ENCODE measurements at places on chromosomes 5 and 9.

DNA sequence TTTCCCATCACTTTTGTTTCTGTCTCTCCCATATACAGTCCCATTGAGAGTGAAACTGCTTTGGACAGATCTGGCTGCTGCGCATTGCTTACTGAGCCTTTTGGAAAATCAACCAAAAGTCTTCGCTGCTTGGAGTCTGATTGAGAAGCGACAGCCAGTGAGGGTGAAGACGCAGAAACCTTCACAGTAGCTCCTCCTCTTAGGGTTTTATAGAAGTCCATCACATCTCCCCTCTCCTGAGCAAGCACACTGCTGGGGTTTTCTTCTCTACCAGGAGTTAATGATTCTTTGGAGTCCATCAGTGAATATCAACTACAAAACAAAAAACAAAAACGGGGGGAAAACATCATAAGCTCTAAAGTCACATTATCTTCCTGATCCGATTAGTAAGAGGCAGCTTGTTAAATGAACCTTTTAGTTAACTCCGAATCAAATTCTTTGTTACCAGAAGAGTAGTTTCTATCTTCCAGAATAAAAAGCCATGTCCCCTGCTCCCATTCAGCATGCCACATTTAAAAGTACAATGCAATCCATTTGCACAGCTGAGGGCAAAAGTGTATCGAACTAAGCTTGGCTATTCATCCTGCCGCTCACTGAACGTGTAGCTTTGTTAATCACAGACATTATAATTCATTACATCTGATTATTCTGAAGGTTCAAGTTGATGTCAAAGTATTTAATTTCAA is 2.8 kb downstream of the NR3C1 start:
- no peak for DNase-seq

- DNase-seq: no peak
Measured at GRCh38 chr9:83068414-83068813, 5.5 kb upstream of the RASEF start.

- DNase-seq: peak; percentile 41
Measured at GRCh38 chr9:100216178-100216787, 117.2 kb downstream of the INVS start.

DNA sequence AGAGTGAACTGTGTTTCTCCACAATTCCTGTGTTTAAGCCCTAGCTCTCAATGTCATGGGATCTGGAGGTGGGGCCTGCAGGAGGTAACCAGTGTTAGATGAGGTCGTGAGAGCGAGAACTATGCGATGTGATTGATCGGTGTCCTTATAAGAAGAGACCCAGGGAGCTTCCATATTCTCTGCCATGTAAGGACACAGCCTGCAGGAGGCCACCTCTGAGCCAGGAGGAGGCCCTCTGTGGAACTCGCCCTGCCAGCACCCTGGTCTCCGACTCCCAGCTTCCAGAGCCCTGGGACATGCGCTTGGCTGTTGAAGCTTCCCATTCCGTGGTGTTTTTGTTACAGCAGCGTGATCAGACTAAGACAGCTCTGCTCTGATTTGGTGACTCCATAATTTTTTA is 255.4 kb downstream of the IRX2 start:
- no peak for DNase-seq

GRCh38 chr5:32193591-32193990 is 19.5 kb upstream of the GOLPH3 start:
- DNase-seq: no peak

GRCh38 chr9:72390907-72391306 is 25.9 kb upstream of the ZFAND5 start:
- DNase-seq: no peak

DNA sequence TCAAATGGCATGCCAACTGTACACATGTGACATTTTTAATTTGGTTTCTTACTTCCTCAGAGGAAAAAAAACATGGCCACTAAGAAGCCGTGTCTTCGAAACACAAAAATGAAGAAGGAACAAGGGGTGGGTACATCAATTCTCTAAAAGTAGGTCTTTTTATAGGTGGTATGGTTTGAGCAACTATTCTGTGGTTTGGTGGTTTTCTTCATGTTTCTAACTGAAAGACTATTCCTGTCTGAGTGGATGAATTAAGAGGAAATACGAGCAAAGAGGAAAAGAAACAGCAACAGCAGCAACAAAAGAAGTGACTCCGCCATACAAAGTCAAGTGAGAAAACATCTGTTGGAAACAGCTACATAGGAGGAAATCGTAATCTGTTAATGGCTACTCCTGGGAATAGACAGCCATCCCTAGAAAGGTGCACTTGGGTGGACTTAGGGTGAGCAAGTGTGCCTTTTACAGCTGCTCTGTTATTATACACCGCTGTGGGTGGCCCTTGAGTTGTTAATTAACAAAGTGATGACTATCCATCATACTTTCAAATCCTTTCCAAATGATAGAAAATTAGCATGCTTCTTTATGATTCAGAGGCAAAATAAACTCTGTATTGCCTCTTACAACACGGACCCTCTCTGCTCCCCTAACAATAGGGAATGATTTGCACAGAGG is 575.8 kb downstream of the TLE1 start:
- no peak for DNase-seq

DNA sequence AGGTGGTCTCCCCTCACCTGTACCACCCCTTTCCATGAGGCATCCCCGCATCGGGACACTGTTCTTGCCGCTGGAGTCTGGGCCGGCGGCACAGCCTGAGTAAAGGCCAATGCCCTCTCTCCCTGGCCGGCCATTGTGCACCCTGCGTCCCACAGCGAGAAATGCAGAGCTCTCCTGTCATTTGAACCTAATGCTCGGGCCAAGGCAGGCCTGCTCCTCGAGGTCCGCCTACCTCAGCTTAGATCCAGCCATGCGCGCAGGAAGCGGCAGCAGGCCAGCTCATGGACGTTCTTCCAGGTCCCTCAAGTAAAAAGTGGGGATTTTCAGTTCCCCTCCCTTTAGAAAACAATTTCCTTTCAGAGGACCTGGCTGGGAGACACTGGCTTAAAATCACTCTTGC is 135.0 kb downstream of the HSD17B3 start:
- DNase-seq: no peak

GRCh38 chr5:132277971-132278853 is 16.0 kb upstream of the SLC22A4 start:
- DNase-seq: no peak

DNA sequence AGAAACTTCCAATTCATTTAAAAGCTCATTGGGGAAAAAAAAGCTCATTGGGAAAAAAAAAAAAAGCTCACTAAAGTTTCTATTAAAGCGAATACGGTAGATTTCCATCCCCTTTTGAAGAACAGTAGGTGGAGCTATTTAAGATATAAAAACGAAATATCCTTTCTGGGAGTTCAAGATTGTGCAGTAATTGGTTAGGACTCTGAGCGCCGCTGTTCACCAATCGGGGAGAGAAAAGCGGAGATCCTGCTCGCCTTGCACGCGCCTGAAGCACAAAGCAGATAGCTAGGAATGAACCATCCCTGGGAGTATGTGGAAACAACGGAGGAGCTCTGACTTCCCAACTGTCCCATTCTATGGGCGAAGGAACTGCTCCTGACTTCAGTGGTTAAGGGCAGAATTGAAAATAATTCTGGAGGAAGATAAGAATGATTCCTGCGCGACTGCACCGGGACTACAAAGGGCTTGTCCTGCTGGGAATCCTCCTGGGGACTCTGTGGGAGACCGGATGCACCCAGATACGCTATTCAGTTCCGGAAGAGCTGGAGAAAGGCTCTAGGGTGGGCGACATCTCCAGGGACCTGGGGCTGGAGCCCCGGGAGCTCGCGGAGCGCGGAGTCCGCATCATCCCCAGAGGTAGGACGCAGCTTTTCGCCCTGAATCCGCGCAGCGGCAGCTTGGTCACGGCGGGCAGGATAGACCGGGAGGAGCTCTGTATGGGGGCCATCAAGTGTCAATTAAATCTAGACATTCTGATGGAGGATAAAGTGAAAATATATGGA is at the start of gene PCDHGA12:
PCDHGA12 (plus strand) TSS at position 176 of the 782 bp plus-strand sequence; CDS start at position 429, 253 bp downstream.
- no peak for DNase-seq

DNA sequence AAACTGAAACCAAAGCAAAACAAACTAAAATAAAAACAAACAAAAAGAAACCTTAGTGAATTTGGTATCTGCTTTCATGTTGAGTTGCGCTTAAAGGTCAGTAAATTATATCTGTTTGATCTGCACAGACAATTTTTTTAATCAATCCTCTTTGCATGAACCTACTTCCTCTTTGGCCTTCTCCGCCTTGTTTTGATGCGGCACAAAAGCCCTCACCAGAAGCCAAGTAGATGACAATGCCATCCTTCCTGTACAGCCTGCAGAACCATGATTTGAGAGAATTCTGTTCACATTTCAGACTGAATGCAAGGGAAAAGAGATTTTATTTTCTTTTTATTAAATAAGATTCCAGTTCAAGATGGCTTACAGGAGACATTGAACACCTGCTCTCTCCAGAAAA is 473.6 kb upstream of the FTMT start:
- no peak for DNase-seq

DNA sequence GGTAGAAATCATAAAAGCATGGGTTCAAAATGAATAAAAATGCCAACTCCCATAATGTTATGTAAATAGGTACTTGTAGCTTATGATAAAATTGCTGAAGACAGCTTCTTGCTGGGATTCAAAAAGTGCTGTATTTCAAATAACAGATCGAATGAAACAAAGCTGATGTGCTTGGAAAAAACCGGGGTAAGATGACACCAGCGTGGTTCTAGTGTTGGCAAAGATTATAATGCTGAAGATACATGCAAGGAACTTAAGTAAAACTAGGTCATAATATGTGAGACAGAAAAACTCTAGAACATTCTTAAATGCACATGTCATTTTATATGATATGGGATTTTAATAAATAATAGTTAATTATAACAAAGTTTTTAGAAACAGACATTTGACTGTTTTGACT is 44.4 kb upstream of the APC start:
- DNase-seq: no peak

GRCh38 chr5:164972973-164973372 is 1467.6 kb downstream of the MAT2B start:
- no peak for DNase-seq

- no peak for DNase-seq
Measured at GRCh38 chr5:137836997-137837396, 30.7 kb upstream of the MYOT start.

DNA sequence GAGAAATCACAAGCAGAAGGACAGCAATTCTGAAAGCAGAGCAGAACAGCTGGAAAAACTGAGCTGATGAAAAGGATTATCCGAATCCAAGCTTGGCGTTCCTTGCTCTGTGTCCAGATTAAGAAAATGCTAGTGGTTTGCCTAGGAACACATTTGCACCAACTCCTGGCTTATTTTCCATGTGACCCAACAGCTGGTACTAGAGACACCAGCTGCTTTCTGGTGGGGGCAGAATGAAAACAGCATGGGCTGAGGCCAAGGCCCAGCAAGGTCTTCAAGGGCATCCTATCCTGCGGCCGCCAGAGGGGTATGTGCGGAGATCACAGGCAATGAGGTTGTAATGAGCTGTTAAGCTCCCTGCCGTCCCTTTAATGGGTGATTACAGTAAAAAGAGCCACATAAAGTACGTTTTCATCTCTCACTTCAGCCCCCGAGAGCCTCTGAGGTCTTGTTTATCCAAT is 131.5 kb downstream of the DOCK8 start:
- no peak for DNase-seq

GRCh38 chr9:127411122-127411521 is 13.1 kb upstream of the ZNF79 start:
- no peak for DNase-seq

GRCh38 chr5:132480546-132480892 is 10.1 kb downstream of the IRF1 start:
- DNase-seq: peak; percentile 26

GRCh38 chr5:81849770-81850367 is 99.0 kb upstream of the SSBP2 start:
- DNase-seq: no peak

GRCh38 chr9:38017149-38017884 is 51.7 kb downstream of the SHB start:
- DNase-seq: no peak

DNA sequence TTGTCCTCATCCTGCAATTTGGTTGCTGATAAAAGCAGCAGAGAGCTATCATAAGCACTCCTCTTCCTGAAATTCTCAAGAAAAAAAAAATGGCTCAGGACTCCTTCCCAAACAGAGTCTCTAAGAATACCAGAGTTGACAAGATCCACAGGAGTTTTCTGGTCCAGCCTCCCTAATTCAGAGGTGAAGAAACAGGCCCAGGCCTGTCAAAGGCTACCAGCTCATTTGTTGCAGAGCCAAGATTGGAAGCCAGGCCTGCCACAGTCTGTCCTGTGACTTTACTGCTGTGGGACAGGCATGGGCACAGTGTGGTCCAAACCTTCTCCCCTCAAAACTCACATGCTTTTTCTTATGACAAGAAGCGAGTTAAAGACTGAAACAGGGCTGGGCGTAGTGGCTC is 41.5 kb downstream of the NIPSNAP3B start:
- DNase-seq: no peak

GRCh38 chr9:2489838-2490314 is 131.7 kb upstream of the VLDLR start:
- DNase-seq: no peak

- DNase-seq: no peak
Measured at GRCh38 chr5:132325691-132326090, 31.5 kb downstream of the SLC22A4 start.

DNA sequence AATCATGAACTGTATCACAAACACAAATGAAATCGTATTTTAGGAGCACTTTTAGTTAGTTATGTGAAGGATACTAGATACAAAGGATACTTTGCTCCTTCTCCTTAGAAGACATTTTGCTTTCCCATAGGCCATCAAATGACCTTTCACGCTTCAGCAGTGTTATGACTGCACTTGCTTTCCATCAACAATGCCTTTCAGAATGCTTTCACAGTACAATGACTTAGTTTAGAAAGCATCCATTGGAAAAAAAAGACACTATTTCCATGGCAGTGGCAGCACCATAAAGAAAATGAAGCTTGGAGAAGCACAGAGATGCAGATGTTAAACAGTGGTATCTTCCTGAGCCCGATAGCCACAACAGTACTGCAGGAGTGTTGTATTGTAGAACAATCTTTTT is 203.9 kb downstream of the PCSK1 start:
- no peak for DNase-seq

DNA sequence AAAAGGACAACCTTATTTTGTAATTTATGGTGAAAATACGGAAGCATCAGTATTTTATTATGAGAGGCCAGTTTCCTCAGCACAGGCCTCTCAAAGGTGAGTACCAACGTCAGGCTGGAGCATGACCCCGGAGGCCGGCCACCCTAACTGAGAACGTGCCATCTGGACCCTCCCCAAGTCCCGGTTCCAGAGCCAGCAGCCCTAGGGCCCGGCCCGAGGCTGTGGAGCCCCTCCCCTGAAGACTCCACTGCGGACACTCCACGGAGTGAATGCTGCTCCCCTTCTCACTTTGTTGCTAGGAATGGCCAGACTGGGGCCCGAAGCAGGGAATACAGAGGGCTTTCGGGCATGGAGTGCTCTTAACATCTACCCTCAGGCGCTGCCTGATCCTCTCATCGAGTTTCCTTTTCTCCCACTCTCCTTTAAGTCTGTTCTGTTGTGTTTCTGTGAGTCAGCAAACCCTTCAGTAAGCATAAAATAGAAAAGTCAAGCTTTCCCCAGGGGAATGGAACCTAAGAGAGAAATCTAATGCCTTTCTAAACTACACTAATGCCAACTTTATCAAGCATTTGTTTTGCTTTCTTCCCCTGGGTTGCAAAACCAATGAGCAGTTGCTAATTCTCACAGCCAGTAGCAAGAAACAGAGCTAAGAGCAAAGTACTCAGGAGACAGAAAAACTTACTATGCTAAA is 4.5 kb downstream of the BRD9 start:
- DNase-seq: no peak

GRCh38 chr5:83475391-83475863 is 3.9 kb downstream of the VCAN start:
- no peak for DNase-seq

- no peak for DNase-seq
Measured at GRCh38 chr5:6729386-6730310, 16.4 kb downstream of the TENT4A start.
